B cell (primary cell): ENCODE measurements at places on chromosomes 4 and X. TPM values are rescaled to one million over a fixed set of nuclear protein-coding genes. Genes with fewer than 3 reads are reported as not detected.

GPR34 gene
- polyA plus RNA-seq: 0.21 TPM in 1 of 2 replicates, not detected in the other

FOXR2 gene
- polyA plus RNA-seq: not detected in 2 replicates

TEX11 gene
- polyA plus RNA-seq: not detected in 2 replicates

DNA sequence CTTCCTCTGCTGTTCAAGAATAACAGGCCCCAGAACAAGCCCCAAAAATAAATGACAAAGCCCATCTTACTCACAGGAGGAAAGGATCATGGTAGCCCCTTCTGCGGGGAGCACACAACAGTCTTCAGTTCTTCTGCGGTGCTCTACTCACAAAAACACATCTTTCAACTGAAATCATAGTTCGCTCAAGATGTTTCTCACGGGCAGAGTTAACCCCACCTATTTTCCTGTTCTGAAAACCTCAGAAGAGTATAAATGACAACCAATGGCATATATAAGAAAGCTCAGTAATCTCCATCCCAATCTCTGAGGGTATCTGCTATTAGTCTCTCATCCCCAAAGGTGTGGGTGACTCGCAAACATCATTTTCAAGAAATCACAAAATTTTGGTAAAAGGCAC is at the start of gene TXK:
TXK (minus strand) TSS at position 170 of the 400 bp plus-strand sequence; CDS start at position 90, 80 bp downstream.
- peaks cover 26% of the 10 kb centered on the region for H3K36me3 ChIP-seq
- peaks cover 20% of the 10 kb centered on the region for H3K4me1 ChIP-seq
- DNase-seq: no peak
- no peak within 1 kb of the TSS for H3K4me3 ChIP-seq

DNA sequence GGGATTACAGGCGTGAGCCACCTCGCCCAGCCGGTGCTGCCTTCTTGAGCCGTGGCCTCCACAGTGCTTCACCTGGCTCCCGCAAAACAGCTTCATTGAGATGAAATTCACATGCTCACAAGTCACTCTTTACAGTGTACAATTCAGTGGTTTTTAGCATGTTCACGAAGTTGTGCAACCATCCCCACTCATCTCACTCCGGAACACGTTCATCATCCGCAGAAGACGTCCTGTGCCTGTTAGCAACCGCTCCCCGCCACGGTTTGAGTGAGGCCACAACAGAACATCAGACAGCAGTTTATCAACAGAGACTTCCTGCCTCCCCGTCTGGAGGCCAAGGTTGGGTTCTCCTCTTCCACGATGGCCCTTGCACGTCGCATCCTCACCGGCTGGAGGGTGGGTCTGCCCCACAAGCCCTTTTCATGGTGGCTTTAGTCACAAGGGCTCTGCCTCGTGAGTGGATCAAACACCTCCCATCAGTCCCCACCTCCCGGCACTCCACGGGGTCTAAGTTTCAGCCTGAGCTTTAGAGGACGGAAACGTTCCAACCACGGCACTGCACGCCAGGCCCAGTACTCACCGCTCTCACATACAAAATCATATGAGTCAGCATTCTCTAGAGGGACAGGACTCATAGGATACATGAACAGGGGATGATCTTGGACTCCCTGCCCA is 29.6 kb upstream of the SPON2 start:
- no peaks in the 10 kb centered on the region for H3K36me3 ChIP-seq
- H3K4me1 ChIP-seq: peaks cover 32% of the 10 kb centered on the region
- peak; percentile 63 for DNase-seq
- peak overlapping the region; percentile 54 for H3K27ac ChIP-seq
- H3K27me3 ChIP-seq: no peaks in the 10 kb centered on the region
- no peak overlapping the region for H3K4me3 ChIP-seq

- H3K4me1 ChIP-seq: no peaks in the 10 kb centered on the region
- H3K27ac ChIP-seq: no peak overlapping the region
- no peak overlapping the region for H3K4me3 ChIP-seq
- DNase-seq: no peak
- no peaks in the 10 kb centered on the region for H3K27me3 ChIP-seq
- H3K36me3 ChIP-seq: no peaks in the 10 kb centered on the region
These were observed 519.5 kb downstream of the FGF13 start for GRCh38 chrX:138191998-138192397.

DNA sequence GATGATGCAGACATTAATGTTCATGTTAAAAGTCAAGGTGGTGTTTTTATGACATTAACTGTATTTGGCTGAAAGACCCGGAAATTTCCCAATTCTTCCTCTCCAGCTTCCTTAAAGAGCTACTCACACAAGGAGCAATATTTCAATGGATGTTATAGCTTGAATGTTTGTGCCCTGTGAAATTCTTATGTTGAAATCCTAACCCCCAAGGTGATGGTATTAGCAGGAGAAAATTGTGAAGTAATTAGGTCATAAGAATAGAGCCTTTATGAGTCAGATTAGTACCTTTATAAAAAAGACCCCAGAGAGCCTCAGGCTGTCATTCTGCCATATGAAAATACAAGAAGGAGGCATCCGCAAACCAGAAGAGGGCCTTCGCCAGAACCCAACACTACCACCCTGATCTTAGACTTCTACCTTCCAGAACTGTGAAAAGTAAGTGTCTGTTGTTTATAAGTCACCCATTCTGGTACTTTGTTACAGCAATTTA is 3.6 kb downstream of the TLR1 start:
- peaks cover 68% of the 10 kb centered on the region for H3K36me3 ChIP-seq
- H3K27ac ChIP-seq: no peak overlapping the region
- H3K27me3 ChIP-seq: no peaks in the 10 kb centered on the region
- no peak overlapping the region for H3K4me3 ChIP-seq
- DNase-seq: no peak

DNA sequence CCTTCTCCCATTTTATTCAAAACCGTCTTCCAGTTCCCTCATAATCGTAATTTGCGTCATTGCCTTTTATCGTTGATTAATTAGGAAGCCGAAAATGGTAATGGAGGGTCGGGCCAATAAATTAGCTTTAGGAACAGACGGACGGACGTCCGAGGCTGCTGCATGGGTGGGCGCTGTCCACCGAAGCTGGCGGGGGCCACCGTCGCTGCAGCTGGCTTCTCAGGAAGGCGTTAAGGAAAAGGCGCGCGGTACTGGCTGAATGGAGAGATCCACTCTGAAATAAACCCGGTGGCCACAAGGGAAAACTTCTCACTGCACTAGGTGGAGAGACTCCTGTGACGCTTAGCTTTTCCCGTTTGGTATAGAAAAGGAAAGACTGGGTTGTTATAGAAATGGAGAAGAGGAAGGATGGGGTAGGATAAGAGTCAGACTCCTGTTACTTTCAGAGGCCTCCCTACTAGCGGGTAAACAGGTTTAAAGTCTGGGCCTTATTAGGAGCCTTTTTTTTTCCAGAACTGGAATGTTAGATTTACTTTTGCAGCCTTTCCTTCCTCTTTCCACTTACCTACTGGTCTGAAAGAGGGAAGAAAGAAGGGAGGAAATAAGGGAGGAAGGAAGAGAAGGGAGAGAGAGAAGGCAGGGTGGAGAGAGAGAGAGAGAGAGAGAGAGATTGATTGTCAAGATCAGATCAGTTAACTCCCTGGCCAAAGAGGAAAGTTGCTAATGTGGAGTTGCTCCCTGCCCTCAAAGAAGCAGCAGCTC is 11.3 kb upstream of the PRDM8 start:
- peaks cover 41% of the 10 kb centered on the region for H3K27me3 ChIP-seq
- DNase-seq: no peak
- peak overlapping the region; percentile 99 for H3K4me3 ChIP-seq

DNA sequence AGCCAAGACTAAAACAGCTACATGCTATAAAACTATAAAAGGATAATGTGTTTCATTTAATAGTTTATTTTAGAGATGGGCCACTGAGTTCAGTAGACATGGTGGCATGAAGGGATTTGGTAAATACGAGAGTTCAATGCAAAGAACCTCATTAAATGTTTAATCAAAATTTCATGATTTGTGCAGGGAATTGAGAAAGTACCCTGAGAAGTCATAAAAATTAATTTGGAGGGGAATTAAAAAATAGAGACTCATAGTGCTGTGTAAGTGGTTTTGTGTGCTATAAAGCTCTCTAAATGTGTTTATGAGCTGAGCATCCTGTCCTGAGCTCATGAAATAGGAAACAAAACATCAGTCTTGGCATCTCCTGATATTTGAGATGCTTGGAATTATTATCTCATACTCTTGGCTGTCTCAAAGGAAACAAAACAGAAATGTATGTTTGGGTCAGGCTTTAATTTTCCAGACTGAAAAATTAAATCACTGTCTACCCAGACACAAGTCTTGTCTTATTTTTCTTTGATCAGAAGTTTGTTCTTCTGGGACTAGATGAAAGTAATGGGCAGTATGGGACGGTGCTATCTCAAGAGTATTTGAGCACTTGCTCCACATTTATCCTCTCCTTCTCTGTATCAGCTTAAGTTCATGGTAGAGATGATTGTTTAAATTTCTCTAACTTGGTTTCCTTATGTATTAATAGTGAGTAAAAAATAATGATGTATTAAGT is 38.0 kb upstream of the EMCN start:
- no peaks in the 10 kb centered on the region for H3K4me1 ChIP-seq
- H3K27ac ChIP-seq: no peak overlapping the region
- H3K36me3 ChIP-seq: no peaks in the 10 kb centered on the region
- H3K27me3 ChIP-seq: peaks cover 5% of the 10 kb centered on the region

GRCh38 chr4:5780831-5781480 is 70.0 kb downstream of the EVC start:
- H3K27me3 ChIP-seq: no peaks in the 10 kb centered on the region
- no peak for DNase-seq
- no peak overlapping the region for H3K27ac ChIP-seq
- H3K4me3 ChIP-seq: no peak overlapping the region
- H3K4me1 ChIP-seq: no peaks in the 10 kb centered on the region

DNA sequence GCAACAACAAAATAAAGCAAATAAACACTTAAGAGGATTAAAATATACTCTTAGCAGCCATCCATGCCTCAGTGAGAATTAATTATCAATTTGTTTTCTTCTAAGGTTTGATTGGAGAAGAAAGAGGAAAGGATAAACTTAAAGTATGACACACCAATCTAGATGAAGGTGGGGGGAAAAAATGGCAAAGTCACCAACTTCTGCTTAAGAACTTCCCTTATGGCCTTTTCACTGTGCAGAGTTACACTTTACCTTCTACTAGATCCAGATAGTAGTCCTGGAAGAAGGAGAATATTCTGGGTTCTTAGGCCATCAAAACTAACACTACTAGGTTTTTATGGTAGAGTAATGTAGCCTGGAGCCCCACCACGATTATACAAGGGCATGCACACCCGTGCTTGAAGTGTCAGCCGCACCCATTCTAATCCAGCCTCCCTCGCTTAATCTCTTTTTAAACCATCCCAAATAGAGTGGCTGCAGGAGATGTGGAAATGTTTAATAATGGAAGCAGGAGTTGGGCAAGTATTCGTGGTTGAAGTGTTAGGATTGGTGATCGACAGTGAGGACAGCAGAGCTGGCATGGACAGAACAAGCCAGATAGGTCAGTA is 14.1 kb downstream of the ENPEP start:
- no peak for DNase-seq
- no peak overlapping the region for H3K4me3 ChIP-seq
- no peaks in the 10 kb centered on the region for H3K4me1 ChIP-seq
- no peaks in the 10 kb centered on the region for H3K36me3 ChIP-seq

GRCh38 chr4:121827853-121828252 is 4.2 kb upstream of the CCNA2 start:
- DNase-seq: no peak
- H3K4me3 ChIP-seq: no peak overlapping the region
- H3K27me3 ChIP-seq: no peaks in the 10 kb centered on the region
- H3K4me1 ChIP-seq: peaks cover 7% of the 10 kb centered on the region
- peaks cover 3% of the 10 kb centered on the region for H3K36me3 ChIP-seq
- no peak overlapping the region for H3K27ac ChIP-seq

DNA sequence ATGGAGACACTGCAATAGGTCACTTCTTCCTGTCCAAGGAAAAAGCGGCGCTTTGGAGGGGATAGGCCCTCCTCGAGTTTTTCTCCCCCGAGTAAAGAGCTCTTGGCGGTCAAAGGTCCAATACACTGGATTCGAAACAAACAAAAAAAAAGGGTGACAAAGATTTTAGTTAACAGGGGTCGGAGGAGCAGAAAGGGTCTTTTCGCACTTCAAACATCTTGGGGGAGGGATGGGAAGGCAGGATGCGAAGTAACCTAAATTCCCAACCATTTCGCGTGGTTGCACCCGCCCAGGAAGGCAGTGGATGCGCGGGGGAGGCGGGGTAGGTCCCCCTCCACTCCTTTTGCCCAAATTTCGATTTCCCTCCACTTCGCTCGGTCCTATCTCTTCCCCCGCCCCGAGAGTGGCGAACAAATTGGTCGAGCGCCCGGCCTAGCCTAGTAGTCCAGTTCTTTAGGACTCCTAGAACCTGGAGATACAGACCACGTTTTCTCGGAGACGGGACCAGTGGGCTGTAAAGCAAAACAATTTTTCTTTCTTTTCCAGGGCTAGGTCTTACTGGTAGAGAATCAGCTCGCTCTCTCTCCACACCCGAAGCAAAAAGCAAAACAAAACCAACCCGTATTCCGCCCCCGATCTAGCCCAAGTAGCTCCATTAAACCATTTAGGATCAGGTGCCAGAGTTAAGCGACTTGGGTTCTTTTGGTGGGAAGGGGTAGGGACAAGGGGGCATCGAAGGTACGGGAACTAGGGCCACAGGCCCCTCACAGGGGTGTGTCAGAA is 2.0 kb upstream of the STAG2 start:
- peaks cover 5% of the 10 kb centered on the region for H3K4me1 ChIP-seq
- H3K27me3 ChIP-seq: no peaks in the 10 kb centered on the region
- DNase-seq: no peak

DNA sequence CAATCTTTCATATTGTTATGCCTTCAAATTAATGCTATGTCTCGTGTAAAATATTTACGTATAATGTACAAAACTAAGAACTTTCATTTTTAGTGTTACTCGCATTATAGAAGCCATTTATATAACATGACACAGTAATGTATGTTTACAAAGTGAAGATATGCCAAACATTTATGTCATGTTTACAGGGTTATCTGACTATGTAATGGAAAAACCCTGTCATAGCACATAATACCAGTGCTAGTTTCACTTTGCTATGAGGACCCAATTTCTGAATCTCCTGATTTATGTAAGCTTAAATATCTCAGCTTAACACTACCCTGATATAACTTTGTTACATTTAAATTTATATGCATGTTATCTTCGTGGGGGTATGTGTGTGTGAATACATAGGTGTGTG is 233.1 kb downstream of the FAT4 start:
- H3K4me3 ChIP-seq: no peak overlapping the region
- H3K4me1 ChIP-seq: no peaks in the 10 kb centered on the region
- no peak for DNase-seq
- no peak overlapping the region for H3K27ac ChIP-seq
- no peaks in the 10 kb centered on the region for H3K27me3 ChIP-seq

DNA sequence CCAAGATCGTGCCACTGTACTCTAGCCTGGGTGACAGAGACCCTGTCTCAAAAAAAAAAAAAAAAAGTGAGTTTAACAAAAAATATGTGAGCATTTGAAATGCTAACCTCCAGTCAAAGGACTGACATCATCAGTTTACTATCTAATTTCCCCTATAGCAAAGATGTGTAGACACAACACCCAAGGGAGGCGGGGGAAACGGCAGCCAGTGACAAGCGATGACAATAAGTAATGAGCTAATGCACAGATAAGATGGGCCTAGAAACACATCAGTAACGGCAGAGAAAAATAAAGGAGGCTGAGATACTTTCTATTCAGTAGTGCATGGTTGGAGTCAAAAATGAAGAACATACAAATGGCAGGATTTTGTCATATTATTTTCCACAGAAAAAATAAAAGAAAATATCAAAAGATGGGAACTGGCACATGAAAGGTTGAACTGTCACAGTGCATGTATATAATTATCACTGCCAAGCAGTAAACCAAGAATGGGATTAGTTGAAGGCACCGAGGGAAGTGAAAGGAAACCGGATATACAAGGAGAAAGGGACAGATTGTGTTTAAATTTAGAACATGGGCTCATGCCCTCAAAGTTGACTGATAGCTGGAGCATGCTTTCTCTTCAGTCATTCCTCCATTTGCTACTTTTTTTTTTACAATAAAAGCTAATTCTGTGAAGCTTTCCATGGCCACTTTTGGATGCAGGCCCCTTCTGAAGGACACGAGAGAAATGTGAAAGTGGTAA is 41.8 kb downstream of the IGFBP7 start:
- no peaks in the 10 kb centered on the region for H3K27me3 ChIP-seq
- H3K27ac ChIP-seq: no peak overlapping the region
- no peaks in the 10 kb centered on the region for H3K4me1 ChIP-seq
- no peak for DNase-seq
